Chondrocyte (in vitro differentiated cells): ENCODE measurements at places on chromosomes 11 and 22.

DNA sequence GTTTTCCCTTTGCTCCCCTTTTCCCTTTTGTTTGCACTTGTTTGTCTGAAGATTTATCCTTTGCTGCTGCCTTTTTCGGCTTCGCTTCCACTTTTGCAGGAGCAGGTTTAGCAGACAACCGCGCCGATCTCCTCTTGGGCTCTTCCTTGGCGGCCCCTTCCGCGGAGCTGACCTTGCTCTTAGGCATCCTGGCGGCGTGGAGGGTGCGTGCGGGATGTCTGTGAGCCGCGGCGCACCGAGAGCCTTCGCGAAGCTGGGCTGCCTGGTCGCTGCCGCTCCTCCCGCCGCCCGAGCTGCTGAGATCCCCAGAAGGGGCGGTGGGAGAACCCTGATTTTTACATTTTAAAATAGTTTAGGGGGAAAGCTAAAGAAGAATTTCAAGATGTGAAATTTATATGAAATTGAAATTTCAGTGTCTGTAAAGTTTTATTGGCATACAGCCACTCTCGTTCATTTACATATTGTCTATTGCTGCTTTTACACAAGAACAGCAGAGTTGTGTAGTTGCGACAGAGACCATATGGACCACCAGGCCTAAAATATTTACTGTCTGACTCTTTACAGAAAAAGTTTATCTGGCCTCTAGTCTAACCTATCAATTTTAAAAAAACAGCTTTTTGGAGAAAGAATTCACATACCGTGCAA is 105.2 kb upstream of the RRM1 start:
- no peak for DNase-seq

- DNase-seq, result no peak
These were observed 12.9 kb downstream of the MPEG1 start for GRCh38 chr11:59199546-59200422.

- no peak for DNase-seq
These were observed 3.7 kb downstream of the ILK start for GRCh38 chr11:6607190-6607795.

DNA sequence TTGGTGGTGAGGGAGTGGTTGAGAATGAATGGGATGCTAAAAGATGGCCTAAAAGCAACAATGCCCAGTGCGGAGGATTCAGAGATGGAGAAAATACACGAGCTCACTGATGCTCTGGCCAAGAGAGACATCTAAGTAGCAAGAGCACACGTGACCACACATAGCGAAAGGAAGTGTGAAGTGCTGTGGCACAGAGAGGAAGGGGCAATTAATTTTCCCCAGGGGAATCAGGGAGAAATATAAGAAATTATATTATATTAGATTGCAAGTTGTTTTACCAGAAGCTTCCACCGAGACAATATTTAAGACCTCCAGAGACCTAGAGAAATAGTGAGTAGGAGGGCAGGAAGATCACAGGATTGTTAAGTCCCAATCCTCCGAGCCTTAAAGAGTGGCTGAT is 80.6 kb downstream of the RCN1 start:
- DNase-seq, result no peak

GRCh38 chr11:119340335-119341221 is at the start of gene C1QTNF5:
C1QTNF5 (minus strand) TSS chr11:119340883; CDS start chr11:119340397, 486 bp downstream.
- DNase-seq, result peak; percentile 84

DNA sequence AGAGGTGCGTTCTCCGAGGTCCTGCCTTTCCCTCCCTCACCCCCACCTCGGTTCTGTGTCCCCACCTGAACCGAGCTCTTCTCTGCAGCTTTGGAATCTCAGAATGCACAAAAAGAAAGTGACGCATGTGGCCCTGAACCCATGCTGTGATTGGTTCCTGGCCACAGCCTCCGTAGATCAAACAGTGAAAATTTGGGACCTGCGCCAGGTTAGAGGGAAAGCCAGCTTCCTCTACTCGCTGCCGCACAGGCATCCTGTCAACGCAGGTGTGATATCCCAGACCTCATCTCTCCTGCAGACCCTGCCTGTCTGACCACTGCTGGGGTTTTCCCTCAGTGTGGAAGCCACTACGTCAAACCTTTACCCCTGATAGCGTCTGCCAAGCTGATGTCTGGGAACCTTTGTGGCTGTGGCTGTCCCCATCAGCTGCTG is 13.9 kb downstream of the ACP2 start:
- DNase-seq, result no peak

DNA sequence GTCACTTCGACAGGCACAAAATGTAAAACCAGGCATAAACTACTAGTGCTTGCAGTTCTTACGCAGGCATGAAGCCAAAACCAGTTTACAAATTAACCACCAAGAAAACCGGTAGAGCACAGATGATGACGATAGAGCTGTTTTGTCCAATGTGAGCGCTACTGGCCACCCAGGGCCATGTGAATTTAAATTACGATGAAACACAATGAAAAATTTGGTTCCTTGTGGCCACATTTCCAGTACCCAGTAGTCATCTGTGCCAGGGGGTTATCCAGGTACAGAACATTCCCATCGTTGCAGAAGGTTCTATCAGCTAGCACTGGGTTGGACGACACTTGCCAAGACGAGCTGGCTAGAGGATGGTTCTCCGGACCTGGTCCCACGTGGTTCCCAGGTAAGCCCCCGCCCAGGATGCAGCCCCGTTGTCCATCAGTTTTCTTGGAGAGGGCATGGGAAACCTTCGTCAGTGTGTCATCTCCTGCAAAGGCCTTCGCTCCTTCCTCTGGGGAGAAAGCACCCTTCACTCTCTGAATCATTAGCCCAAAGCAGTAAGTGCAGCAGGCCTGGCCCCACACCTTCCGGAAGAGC is 1.1 kb upstream of the CD81 start:
- DNase-seq, result peak; percentile 63

GRCh38 chr11:116829525-116830183 is at the start of gene APOC3:
APOC3 (plus strand) TSS chr11:116829907; CDS start chr11:116830583, 676 bp downstream.
- no peak for DNase-seq

DNA sequence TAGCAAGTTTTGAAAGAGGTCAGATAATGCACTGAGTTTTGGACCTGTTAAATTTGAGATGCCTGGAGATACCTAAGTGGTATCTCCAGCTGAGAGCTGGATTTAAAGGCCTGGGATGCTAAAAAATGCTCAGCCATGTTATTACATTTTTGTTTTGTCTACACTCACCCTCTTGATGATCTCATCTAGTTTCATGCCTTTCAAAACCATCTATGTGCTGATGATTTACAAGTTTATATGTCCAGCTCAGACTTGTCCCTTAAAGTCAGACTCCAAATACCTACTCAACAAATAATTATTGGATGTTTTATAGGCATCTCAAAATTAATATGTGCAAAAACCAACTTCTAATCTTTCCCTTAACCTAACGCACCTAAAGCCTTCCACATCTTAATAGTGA is 103.6 kb upstream of the OR9G4 start:
- DNase-seq, result no peak

DNA sequence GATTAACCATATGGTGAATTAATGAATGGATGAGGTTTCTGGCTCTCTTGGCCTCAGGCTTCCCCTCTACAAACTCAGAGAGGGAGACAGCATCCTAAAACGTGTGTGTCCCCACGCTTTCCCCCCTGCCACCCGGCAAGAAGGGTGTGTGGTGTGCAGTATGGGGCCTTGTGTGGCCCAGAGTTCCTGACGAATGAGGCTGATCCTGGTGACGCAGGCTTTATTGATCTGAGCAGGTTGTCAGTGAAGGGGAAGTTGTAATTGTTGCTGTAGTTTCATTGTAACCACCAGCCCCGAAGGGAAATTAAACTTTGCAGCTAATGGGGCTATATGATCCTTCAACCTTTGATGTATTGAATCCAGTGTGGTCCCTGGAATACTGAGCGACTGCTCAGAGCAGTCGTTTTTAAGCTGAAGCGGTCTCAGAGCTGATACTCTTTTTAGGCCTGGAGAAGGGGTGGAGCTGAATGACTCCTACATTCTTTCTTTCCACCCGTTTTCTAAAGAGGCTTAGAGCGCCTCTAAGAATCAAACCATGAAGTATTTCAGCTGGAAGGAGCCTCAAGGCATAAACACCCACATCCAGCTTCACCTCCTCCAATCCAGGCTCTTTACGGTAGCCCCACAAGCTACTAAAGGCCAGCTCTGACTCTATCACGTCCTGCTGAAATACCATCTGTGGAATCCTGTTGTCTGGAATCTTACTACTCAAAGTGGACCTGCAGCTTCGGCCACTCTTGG is 284.7 kb downstream of the MIAT start:
- DNase-seq, result no peak

DNA sequence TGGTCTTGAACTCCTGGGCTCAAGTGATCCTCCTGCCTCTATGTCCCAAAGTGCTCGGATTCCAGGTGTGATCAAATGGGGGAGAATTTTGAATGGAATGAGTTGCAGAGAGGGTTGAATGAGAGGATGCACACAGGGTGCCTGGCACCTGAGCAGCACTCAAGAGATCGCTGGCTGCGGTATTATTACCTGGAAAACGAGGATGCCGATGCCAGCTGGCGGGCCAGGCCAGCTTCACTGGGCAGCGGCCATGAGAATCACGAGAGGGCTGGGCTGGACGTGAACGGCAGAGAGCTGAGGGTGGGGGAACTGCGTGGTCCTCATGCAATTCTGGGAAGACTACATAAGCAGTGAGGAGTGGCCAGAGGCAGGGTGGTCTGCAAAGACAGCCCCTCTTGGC is 2.9 kb downstream of the MGAT3 start:
- no peak for DNase-seq

DNA sequence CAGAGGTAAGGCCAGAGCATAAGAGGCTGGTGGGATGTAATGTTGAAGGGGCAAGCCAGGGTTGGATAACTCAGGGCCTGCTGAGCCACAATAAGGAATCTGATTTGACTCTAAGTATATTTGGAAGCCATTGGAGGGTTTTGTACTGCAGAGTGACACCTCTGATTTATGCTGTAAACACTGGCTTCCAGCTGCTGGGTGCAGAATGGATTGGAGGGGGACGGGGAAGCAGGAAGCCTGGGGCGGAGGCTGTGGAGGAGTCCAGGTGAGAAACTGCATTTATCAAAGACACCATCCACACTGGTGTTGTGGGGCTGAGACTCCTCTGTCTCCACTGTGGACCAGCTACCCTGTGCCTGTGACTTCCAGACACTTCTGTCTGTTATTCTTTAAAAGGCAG is 26.8 kb downstream of the MIAT start:
- DNase-seq, result no peak

GRCh38 chr22:37990301-37990700 is 5.9 kb upstream of the SOX10 start:
- DNase-seq, result no peak

DNA sequence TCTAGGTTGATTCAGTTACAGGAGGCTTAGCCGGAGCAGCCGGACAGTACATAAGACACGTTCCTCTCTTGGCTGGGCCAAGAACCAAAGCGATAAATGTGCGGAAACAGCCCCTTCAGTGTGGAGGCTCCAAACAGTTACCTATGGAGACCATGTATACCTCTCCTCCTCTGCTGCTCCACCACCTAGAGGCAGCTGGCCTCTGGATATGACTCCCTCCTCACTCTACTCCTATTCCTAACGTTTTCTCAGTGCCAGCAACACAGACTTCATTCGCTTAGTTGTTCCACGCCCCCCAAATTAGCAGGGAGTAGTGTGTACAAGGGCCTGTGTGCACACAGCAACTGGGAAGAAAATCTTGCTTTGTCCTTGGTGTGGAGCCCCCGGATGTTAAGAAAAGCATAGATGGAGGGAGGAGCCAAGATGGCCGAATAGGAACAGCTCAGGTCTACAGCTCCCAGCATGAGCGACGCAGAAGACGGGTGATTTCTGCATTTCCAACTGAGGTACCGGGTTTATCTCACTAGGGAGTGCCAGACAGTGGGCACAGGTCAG is 362.3 kb upstream of the KIRREL3 start:
- no peak for DNase-seq

- DNase-seq, result no peak
These were observed 21.0 kb upstream of the PPP6R3 start for GRCh38 chr11:68439355-68440065.

DNA sequence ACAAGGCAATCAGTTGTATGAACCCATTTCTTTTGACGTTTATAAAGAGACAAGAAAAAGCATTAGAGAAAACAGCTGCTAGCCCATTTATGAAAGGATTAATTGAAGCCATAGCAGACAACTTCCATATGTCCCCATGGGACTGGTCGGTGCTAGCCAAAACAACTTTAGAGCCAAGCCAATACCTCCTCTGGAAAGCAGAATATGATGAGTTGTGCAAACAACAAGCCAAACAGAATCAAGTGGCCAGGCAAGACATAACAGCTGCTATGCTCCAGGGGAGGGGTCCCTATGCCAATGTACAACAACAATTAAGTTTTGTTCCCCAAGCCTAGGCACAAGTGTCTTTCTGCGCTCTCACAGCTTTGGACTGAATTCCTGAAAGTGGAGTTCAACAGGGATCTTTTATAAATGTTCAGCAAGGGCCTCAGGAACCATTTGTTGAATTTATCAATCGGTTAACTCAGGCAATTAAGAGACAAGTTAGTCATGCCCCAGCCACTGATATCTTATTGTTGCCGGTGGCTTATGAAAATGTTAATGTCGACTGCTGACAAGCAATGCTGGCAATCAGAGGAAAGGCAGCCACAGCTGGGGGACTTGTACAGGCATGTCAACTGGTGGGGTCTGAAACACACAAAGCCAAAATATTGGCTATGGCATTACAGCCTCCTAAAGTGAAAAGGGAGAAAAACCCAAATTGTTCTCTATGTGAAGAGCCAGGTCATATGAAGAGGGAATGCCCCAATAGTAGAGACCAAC is 1593.1 kb upstream of the TENM4 start:
- DNase-seq, result no peak

GRCh38 chr11:18754308-18754707 is 28.3 kb upstream of the IGSF22 start:
- DNase-seq, result no peak

- no peak for DNase-seq
These were observed 5.6 kb downstream of the UVRAG start for GRCh38 chr11:75820645-75821044.

- DNase-seq, result no peak
These were observed 37.7 kb upstream of the GNB1L start for GRCh38 chr22:19892257-19892879.

DNA sequence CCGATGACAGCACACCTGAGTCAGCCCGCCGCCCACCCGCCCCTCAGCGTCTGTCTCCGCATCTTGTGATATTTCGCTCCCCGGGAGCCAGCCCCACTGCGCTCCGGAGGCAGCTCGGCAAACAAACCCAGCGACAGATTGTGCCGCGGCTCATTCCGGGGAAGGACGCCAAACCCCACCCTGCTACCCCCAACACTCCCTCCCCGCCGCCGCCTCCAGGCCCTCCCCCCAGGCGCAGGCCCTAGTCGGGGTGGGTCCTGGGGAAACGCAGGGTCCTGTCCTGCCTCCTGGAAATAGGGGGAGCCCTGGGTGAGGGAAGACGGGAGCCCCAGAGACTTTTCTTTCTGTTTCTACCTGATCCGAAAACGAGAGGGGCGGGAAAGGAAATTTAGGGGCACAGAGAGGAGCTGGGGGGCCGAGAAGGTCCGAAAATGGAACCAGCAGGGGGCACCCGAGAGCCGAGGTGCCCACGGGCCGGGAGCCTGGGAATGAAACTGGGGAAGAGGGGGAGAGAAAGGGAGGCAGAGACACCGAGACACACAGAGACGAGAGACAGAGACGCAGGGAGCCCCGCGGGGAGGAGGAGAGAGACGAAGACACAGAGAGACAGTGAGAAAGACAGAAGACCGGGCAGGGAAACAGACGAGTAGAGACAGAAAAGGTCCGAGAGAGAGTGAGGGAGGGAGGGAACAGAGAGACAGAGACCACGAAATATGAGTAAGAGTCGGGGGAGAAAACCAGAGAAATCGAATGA is 1.7 kb upstream of the RTN4RL2 start:
- DNase-seq, result no peak
